Uterus (tissue), 4 donors: ENCODE measurements at places on chromosomes 2 and 18.

DNA sequence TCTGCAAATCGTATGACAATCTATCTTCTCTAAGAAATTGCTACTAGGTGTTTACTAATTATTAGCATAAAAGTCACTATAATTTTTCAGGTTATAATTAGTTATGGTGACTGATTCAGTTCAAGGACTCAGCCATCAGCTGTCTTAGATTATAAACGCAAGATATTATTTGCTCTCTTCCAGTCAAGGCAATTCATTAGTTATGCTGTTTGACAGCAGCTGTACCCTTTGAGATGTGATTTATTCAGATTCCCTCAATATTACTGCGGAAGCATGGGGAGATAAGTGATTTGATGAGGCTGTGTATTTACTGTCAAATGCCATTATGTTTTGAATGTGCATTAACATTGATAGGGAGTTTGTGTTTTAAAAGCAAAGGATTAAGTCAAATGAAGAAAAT is 558.9 kb upstream of the FSIP2 start:
- DNase-seq: no peak

- peak; percentile 43 for DNase-seq
These were observed 13.0 kb downstream of the IMPA2 start for GRCh38 chr18:11994336-11994702.

DNA sequence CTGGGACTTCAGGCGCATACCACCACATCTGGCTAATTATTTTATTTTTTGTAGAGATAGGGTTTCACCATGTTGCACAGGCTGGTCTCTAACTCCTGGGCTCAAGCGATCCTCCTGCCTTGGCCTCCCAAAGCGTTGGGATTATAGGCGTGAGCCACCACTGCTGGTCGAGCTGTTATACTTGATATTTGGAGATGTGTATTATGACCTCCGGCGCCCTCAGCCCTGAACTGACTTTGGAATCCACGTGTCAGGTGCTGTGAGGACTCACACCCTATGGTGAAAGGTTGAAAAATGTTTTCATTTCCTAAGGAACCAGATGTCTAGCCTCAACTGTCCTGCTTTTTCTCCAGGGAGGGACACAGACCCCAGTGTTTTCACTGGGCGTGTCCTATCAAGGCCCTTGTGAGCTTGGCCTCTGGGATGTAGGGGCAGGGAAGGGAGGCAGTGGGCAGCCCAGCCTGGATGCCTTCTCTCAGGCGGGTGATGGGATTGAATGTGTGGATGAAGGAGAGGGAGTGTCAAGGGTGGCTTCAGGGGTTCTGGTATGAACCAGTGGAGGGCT is 56.4 kb upstream of the HAAO start:
- DNase-seq: no peak

GRCh38 chr2:114727012-114727411 is 284.6 kb downstream of the DPP10 start:
- no peak for DNase-seq

- no peak for DNase-seq
These were observed 8.9 kb downstream of the MAPRE2 start for GRCh38 chr18:35050028-35050546.

GRCh38 chr2:218986148-218986761 is 1.3 kb upstream of the FEV start:
- no peak for DNase-seq

DNA sequence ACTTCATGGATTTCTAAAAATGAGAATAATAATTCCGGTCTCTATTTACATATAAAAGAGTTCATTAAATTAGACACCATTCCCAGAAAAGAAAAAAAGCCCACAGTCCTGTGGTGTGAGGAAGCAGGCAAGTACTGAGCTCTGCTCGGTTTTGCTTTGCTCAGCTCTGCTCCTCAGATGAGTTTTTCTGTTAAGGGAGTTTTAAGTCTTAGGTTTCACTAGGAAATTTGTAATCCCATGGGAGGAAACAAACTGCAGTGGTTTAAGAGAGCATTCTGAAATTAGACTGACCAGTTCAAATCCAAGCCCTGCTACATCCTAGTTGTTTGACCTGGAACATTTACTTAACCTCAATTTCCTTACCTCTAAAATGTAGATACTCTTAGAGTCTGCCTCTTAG is 338.6 kb upstream of the MMADHC start:
- no peak for DNase-seq

GRCh38 chr18:24181806-24182205 is 42.9 kb downstream of the CABYR start:
- no peak for DNase-seq

GRCh38 chr2:223161873-223162458 is 110.0 kb downstream of the KCNE4 start:
- no peak for DNase-seq

DNA sequence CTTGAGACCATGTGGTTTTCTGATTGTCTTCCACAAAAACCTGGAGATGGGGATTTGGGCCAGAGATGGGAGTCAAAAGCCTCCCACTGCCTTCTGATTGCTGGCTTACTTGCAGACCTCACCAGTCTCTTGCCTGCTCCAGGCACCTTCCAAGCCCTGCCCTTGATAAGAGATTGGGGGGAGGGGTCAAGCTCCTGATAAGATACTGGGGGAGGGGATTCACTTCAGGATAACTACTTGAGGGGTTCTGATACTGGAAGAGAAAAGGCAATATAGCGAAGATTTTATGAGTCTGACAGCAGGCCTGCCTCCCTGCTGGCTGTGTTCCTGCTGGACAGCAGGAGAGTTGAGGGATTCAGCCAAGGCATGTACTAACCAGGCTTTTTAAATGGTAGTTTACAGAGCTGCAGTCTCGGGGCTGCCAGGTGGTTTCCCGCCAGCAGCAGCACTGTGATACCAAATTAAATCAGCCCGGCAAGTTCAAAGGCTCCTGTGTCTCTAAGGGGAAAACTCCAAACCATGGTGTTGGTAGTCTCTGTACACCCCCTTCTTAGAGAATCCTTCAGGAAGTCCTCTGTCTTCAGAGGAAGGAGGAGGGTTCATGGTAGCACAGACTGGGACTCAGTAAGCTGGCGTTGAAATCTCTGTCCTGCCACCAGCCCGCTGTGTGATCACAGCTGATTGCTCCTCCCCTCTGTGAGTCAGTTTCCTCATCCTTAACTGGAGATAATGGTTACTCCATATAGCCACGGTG is 58.3 kb downstream of the FBXO36 start:
- peak; percentile 69 for DNase-seq

DNA sequence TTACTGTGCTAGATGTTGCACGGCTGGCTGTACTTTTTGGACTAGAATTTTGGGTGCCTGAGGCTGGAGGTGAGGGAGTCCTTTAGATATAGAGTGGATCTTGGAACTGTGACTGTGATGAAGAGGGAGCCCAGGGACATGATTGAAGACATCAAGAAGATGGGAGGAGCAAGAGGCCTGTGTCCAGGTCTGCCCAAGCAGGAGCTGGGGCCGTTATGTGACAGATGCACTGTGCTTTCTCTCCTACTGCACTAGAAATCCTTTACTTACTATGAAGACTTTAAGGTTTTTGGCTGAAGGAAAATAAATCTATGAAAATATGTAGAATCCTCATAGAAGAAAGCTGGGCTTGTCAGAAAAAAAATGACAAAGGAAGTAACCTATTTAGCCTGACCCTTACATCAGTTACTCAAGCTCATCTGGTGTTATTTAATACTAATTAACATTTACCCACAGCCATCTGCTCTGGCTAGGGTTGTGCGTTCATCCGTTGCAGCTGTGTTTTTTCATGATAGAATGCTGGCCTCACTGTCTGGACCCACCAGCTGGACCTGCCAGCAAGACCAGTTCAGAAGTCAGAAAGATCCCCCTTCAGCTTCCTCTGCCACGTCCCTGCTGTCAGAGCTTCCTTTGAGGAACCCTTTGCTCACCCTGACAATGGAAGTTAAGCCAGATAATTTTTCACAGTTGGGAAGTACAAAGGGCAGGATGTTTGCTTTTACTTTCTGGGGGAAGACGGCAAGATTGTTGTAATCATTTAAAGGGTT is 16.7 kb downstream of the TSN start:
- DNase-seq: no peak

- DNase-seq: no peak
These were observed 208.2 kb downstream of the SLC8A1 start for GRCh38 chr2:40243581-40244187.

- DNase-seq: no peak
These were observed 112.0 kb upstream of the TEKT4 start for GRCh38 chr2:94759211-94759610.

DNA sequence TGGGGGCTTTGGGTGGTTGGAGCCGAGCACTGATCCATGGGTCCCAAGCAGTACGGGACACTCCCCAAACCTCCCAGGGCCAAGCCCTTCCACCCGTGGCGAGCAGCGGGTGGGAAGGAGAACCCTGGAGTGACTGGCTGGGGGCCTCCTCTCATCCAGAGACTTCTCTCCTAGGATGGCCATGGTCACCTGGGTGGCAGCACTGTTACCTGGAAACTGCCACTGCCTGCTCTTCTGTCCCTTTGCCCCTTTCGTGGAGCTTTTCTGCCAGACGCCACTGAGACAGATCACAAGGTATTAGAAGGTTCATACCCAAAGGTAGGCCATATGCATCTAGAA is 26.9 kb downstream of the CENPO start:
- DNase-seq: no peak

GRCh38 chr2:207054521-207054920 is 111.2 kb downstream of the KLF7 start:
- DNase-seq: no peak

DNA sequence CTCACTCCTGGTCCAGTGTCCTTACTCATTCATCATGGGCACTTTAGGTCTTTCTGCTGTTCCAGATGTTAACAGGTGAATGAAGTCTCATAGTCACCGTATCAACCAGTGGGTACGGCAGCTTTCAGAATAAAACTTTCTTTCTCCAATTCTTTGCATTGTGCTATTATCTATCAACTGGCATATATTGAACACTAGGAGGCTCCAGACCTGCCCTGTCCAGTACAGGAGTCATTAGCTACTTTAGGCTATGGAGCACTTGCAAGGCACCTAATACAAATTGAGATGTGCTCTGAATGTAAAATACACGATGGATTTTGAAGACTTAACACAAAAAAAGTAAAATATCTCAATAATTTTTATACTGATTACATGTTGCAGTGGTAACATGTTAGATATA is 43.2 kb upstream of the NEB start:
- no peak for DNase-seq

DNA sequence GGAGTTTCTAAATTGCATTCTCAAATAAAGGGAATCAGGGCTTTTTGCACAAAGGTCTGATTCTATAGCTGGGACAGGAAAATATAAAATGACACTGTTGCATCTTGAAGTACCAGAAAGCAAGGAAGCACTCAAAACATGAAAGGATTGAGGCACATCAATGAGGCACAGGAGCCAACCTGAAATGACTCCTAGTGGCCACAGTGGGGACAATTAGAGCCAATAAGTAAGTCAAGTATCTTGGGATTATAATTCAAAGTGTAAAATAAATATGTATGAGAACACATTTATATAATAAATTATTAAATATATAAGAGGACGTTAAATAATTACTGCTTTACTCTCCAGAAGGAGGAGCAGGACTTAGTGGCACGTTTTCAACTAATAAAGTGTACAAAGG is 1259.5 kb upstream of the CDH2 start:
- DNase-seq: no peak

GRCh38 chr2:85796341-85797262 is 42.8 kb downstream of the ATOH8 start:
- peak; percentile 44 for DNase-seq

DNA sequence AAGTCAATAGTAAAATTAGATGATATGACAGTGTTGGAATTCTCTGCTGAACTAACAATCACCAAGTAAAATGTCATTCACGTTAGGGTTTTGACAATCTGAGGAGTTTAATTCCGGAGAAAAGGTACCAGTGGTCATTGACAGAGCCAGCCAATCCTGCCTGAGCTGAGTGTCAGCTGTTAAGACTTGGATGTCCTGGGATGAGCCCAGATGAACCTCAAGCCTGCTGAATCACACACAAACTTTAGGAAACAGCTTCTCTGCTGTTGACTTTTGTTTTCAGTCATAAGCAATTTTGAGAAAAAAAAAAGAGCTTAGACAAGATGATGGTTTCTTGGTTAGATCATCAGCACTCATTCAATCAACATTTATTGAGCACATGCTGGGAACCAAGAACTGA is 600.0 kb upstream of the SLC39A10 start:
- no peak for DNase-seq

GRCh38 chr18:75482880-75483279 is 55.4 kb upstream of the SMIM21 start:
- no peak for DNase-seq

DNA sequence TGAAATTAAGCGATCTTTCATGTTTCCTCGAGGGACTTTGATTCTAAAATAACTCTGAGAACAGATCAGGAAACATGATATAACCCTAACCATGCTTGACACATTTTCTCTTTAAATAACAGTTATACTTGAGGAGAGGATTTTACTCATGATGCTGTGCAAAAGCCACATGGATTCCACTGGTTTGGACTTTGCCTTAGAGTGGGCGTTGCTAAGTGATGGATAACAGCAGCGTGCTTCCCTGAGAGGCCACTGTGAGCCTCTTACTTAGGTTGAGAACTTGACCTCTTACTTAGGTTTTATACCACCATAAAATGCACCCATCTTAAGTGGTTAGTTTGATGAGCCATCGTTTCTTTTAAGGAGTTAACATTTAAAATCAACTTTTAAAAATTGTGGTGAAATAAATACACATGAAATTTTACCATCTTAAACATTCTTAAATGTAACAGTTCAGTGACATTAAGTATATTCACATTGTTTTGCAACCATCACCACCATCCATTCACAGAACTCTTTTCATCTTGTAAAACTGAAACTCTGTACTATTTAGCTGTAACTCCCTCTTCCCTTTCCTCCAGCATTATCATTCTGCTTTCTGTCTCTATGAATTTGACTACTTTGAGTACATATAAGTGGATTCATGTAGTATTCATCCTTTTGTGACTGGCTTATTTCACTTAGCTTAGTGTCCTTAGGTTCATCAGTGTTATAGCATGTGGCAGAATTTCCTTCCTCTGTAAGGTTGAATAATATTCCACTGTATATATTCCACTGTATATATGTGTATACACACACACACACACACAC is 22.6 kb downstream of the ANXA4 start:
- DNase-seq: no peak

DNA sequence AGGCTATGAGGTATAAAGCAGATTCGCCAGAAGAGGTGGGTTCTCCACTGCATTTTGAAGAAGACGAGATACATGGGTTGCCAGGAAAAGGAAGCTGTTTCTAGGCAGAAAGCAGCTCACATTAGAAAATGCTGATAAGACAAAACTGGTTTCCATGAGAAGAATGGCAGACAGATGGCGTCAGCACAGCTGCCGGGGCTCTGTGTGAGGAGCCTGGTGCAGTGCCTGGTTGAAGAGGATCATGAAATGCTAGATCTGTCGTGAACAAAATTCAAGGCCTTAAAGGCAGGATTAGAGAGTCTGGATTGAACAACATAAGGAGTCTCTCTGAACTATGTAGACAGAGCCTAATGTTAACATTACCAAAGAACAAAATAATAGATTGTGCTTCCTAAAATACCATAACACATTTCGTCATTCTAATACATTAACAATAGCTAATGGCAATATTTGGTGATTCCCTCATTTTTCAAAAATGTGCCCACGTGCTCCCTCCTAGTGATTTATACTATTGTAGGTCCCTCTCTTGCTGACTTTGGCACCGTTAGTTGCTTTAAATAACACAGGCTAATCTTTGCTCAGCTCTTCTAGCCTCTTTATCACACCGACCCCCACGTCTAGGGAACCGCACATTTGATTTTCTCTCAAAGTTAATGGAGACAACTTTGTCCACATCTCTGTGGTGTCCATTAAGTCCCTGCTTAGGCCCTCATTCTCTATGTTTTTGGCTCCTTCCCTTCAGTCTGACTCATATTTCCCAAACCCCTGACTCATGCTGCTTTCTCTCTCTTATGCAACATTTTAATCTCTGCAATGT is 38.2 kb downstream of the EFEMP1 start:
- DNase-seq: no peak

- DNase-seq: no peak
These were observed 48.5 kb upstream of the FOSL2 start for GRCh38 chr2:28343971-28344715.
